ENCODE measurements at places on chromosomes 2 and 18. TPM values are rescaled to one million over a fixed set of nuclear protein-coding genes. Genes with fewer than 3 reads are reported as not detected.

Gene ALPI
- total RNA-seq: not detected

Gene COMMD1
- 17.8 TPM for total RNA-seq

Gene CHN1
- 3.7 TPM for total RNA-seq

Gene MTCL1
- 0.36 TPM for total RNA-seq

Gene RRM2
- 0.42 TPM for total RNA-seq

Gene HOXD12
- total RNA-seq: not detected

Gene CHST9
- not detected for total RNA-seq

Gene OTOS
- not detected for total RNA-seq

Gene RND3
- not detected for total RNA-seq

Gene EVX2
- not detected for total RNA-seq

Gene FKBP1B
- 0.58 TPM for total RNA-seq

Gene REL
- 28.0 TPM for total RNA-seq

Gene POMC
- 3.1 TPM for total RNA-seq

Gene THUMPD2
- 7.2 TPM for total RNA-seq

Gene TTN
- 8.1 TPM for total RNA-seq

Gene ANKRD30B
- total RNA-seq: not detected

Gene ABCG5
- total RNA-seq: not detected

Gene ASPRV1
- total RNA-seq: 2.0 TPM

Gene SP5
- not detected for total RNA-seq

Data from CD4-positive, alpha-beta memory T cell (primary cell).